Naive thymus-derived CD4-positive, alpha-beta T cell (primary cell): ENCODE measurements at places on chromosomes 5 and 9. TPM values are rescaled to one million over a fixed set of nuclear protein-coding genes. Genes with fewer than 3 reads are reported as not detected.

GRCh38 chr5:135596788-135597187, 18.0 kb upstream of the CXCL14 start:
- no peak for DNase-seq

GRCh38 chr9:100229561-100229960, 123.2 kb downstream of the TEX10 start:
- no peak for DNase-seq

DELE1 gene
- 75.4 and 77.3 TPM in 2 replicates for total RNA-seq

- no peak for DNase-seq
Observed at GRCh38 chr5:52898961-52899680, 90.0 kb upstream of the ITGA2 start.

- no peak for DNase-seq
Observed at GRCh38 chr5:66511491-66511890, 84.7 kb upstream of the MAST4 start.

PCDHGA3 gene
- total RNA-seq: not detected

- DNase-seq: no peak
Observed at GRCh38 chr9:21505425-21506179, 23.5 kb upstream of the IFNE start.

- no peak for DNase-seq
Observed at GRCh38 chr5:157384971-157385709, 74.9 kb upstream of the NIPAL4 start.

GABBR2 gene
- total RNA-seq: not detected

SLC34A1 gene
- not detected for total RNA-seq

DNA sequence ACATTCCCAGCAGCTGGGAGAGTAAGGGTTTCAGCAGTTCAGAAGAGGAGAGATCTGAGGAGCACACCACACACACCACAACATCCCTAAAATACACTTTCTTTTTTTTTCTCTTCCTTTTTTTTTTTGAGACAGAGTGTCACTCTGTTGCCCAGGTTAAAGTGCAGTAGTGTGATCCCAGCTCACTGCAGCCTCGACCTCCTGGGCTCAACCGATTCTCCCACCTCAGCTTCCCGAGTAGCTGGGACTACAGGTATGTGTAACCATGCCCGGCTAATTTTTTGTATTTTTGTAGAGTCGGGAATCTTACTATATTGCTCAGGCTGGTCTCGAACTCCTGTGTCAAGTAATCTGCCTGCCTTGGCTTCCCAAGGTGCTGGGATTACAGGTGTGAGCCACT, 9.7 kb upstream of the UBAP1 start:
- DNase-seq: no peak

- no peak for DNase-seq
Observed at GRCh38 chr9:111037708-111038330, 451 bp downstream of the LPAR1 start.

TPPP gene
- 0.08 TPM for total RNA-seq

ORM2 gene
- not detected for total RNA-seq

- DNase-seq: no peak
Observed at GRCh38 chr5:151499501-151500035, 52.2 kb downstream of the SLC36A1 start.

- no peak for DNase-seq
Observed at GRCh38 chr9:91117959-91118703, 243.6 kb downstream of the AUH start.

CCL28 gene
- 17.3 TPM for total RNA-seq

- no peak for DNase-seq
Observed at GRCh38 chr5:17243287-17244063, 26.0 kb downstream of the BASP1 start.

DNA sequence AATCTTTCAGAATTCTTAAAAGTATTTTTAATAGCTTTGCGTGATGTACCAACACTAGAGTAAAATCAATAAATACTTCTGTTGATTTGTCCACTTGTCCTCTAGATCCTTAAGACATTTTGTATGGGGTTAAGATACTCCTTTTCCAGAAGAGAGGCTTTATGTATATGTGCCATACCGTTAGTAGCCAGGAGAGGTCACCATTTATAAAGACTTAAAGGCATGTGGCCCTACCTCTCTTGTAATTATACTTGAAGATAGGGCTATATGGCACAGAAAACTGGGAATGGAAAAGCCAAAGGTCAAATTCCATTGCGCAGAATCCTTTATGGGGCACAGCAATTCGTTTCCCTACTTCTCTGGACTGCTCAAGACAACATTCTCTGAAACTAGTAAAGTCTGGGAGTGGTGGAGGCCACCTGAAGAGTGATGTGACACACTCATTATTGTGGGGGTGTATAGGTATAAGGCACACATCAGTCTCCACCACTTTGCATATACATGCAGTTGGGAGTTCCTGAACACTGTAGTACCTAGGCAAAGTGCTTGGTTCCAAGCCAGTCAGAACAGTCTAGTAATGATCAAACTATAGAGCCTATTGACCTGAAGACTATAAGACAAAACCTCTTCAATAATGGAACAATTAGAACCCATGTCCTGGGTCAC, 140.1 kb upstream of the FBXL17 start:
- peak; percentile 26 for DNase-seq

DNA sequence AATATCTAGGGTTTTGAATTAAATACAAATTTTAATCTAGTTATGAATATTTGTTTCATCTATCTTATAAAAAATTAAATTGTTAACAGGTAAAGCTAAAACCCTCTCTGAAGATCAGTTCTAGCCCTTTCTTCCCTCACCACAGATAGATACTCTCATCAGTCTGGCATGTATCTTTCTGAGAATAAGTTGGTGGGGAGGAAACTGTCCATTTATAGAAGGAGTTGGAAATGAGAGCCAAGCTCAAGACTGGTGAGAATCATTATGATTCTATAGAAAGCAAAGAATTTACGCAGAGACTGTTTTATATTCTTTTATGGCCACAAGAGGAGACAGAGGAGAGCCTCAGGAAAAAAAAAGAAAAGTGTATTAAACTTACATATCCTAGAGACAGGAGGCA, 59.0 kb downstream of the STARD4 start:
- no peak for DNase-seq

- DNase-seq: no peak
Observed at GRCh38 chr5:110099572-110099971, 409.8 kb downstream of the MAN2A1 start.

GRCh38 chr5:16936989-16937438, 926 bp upstream of the MYO10 start:
- DNase-seq: no peak

- no peak for DNase-seq
Observed at GRCh38 chr9:96129747-96130146, 172.2 kb downstream of the HSD17B3 start.

DNA sequence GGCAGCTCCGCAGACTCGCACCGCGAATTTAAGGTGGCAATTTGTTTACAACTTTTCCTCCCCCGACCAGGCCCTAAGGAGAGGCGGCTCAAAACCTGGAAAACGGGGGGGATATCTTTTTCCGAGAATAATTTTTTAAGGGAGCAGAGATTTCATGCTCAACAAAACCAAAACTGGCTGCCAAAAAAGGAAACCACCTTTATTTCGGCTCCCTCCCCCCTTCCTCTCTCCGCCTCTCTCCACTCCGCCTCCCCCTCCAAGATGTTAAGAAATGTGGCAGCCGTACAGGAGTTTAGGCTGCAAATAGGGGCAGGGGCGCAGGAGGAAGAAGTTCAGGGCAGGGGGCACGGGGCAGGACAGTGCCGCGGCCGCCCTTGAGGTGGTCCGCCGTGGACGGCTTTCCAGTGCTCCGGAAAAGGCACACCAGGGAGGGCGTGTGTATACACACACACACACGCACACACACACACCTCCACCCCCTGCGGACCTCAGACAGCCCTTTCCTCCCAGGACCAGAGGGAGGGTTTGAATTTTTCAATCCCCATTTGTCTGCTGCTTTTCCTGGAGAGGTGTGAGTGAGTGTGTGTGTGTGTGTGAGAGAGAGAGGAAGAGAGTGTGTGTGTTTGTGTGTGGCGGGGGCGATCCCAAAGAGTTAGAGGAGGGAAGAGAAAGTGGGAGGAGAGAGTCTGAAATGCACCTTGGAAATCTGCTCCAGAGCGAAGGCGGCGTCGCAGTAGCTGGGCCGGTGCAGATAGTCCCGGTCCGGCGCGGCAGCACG, 9.1 kb downstream of the PTCH1 start:
- DNase-seq: peak; percentile 58

- DNase-seq: no peak
Observed at GRCh38 chr5:150044329-150044681, 42.0 kb downstream of the CSF1R start.

TMEM174 gene
- total RNA-seq: not detected in 2 replicates

SLC1A1 gene
- total RNA-seq: not detected

DNA sequence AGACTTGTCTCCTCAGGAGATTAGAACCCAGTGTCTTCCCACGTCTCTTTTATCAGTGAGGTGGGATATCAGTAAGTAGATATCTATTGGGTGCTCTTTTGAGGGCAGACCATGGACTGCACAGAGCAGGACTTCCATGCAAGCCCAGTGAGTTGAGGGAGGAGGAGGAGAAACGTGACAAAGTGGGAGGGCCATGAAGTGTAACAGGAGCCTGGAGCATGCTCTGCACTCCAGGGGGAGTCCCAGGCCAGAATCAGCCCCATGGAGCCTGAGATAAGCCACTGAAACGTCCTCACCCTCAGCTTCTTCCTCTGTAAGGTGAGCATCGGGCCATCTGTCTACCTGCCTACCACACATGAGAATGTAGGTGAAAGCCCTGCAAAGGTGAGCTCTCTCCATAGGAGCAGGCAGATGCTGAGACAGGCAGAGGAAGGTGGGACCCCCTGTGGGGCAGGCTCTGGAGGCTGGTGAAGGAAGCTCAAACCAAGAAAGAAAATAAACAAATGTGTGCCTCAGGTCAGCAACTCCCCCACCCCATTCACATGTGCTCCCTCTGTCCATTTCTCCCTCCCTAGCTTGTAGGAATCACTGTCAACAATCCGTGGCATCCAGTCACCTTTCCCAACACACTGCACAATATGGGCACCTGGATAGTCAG, 87.4 kb downstream of the NRG2 start:
- no peak for DNase-seq
